ENCODE measurements at places on chromosomes 6 and 20. TPM values are rescaled to one million over a fixed set of nuclear protein-coding genes. Genes with fewer than 3 reads are reported as not detected.
A peak's percentile ranks its signal among the peaks of the same experiment; 100 is the strongest.

DNA sequence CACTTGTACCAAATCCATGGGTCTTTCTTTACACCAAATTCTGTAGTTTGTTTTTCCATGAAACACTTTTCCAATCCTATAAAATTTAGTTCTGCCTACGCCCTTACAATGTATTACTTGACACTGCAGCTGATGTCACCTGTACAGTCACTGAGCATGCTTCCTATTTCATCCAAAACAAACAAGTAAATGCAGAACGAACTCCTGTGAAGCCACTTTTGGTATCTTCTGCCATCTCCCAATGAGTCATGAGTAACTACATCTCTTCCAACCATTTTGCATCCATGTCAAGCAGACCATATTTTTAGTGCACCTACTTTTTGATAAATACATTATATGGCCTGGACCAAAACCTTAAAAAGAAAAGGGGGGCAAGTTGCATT, 42.4 kb downstream of the HDDC2 start:
- DNase-seq, result no peak

GRCh38 chr20:51757226-51757625, 11.0 kb downstream of the ATP9A start:
- no peak for DNase-seq

DNA sequence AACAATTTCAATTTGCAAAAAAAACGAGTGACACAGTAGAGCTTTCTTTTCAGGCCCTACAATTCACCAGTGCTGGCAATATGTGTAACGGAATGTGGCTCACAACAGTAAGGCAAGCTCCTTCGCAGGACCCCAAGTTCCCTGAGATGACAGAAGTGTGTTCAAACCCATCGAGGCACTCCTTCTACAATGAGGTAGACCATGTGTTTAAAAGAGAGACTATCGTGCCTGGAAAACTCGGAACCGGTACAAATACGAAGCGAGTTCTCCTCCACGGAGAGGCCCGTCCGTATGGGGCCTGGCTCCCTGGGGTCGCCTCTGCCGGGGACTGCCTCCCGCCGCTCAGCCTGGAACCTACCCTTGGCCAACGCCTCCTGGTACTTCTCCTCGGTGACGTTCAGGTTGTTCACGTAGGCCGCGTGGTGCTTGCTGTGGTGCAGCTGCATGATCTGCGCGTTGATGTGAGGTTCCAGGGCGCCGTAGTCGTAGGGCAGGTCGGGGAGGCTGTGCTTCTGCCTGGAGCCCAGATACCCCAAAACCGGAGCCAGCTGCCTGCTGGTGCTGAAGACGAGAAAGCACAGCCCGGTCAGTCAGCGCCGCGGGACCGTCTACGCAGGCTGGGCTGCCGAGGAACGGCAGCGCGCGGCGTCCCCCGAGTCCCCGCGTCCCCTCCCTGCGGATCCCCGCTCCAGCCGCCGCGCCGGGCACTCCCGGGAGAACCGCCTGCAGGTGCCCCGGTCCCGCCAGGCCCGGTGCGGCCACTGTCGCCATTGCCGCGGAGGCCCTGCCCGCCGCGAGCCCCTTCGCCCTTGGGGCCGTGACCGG, 526 bp downstream of the SOD2 start:
- peak; percentile 59 for DNase-seq

GRCh38 chr6:43294536-43294935, 3.5 kb upstream of the SLC22A7 start:
- no peak for DNase-seq

DNA sequence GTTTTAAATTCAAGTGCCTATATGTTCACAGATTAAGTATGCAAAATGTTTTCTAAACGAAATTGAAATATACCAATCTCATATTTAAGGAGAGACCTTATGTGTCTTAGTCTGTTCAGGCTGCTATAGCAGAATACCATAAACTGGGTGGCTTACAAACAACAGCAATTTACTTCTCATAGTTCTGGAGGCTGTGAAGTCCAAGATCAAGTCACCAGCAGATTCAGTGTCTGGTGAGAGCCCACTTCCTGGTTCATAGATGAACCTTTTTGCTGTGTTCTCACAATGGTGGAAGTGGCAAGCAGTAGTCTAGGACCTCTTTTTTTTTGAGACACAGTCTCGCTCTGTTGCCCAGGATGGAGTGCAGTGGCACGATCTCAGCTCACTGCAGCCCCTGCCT, 3.5 kb upstream of the DSTN start:
- no peak for DNase-seq

- no peak for DNase-seq
These were observed 49.8 kb downstream of the GMPR start for GRCh38 chr6:16288163-16288562.

DNA sequence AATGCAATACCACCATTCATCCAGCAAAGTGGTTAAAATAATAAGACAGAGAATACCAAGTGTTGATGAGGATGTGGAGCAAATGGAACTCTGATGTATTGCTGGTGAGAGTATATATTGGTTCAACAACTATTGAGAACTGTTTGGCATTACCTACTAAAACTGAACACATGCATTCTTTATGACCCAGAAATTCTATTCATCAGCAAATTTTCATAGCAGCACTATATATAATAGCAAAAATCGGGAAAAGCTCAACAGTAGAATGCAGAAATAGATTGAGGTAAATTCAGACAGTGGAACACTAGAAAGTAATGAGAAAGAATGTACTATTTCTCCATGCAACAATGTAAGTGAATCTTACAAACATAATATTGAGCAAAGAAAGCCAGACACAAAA, 62.2 kb upstream of the FOXP4 start:
- no peak for DNase-seq

GRCh38 chr20:63058696-63059335, 52.1 kb upstream of the BHLHE23 start:
- no peak for DNase-seq

DNA sequence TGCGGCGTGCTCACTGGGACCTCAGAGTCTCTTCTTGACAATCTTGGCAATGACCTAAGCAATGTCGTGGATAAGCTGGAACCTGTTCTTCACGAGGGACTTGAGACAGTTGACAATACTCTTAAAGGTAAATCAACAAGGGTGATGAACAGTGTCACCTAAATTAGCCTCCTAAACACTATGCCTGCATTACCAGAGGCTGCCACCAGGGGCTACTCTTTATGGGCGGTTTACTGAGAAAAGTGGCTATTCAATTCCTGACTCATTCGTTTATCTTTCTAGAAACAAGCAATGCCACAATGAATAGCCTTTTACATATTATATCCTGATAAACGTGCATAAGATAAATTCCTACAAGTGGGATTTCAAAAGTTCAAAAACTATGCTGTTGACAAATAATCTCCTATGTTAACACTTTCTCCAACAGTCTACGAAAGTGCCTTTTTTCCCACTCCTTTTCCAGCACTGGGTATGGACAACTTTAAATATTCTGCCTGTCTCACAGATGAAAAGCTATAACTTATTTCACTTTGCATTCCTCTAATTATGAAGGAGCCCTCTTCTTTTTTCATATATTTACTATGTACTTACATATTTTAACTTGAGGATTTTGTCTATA, 1.3 kb downstream of the BPIFA2 start:
- no peak for DNase-seq

DNA sequence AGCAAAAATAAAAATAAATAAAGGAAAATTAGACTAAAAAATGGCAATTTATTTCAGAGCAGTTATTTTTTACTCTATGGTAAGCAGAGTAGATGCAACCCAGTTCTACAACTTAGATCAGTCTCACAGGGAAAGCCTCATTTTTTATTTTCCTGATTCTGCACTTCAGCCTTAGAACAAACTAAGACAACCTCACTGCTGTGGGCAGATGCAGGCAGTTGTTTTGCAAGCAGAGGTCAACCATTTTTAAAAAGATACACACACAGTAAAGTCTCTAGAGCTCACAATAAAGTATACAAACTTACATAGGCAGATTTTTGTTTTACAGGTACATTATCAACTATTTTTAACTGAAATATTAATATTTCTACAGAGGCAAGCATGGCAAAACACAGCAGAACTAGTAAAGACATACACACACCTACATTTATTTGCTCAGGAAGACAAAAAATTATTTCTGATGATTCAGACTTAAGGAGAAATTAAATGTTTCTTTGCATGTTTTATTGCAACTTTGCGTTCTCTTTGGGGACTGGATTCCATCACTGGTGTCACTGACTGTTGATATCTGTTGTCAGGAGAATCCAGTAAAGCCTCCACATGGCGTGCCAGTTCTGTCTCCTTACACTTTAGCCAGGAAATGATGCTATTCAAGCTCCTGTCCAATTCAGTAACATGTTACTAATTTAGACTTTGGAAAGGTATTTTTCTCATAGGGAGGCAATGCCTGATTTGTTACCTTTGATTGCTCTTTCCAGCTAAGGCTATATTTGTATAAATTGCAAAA, 102.7 kb downstream of the TRDN start:
- DNase-seq, result no peak

DNA sequence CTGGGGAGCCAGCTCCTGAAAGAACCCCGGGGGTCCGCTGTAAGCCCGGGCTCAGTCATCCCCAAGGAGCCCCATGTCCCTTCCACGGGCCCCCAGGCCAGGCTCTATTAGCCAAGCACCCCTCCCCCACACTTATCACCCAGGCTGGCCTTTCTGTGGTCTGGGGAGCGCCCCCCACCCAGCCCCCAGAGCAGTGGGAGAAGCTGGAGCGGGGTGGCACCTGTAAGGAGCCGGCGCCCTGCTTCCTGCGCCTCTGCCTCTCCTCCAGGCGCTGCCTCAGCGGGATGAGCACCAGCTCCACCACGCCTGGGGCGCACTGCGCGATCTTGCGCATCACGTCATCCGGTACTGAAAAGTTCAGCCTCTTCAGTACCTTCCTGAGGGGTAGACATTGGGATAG, 2.3 kb downstream of the SPEF1 start:
- no peak for DNase-seq

GRCh38 chr6:147048930-147049329, 155.3 kb upstream of the STXBP5 start:
- no peak for DNase-seq

GRCh38 chr20:60486315-60486714, 528.1 kb downstream of the CDH26 start:
- DNase-seq, result no peak

DNA sequence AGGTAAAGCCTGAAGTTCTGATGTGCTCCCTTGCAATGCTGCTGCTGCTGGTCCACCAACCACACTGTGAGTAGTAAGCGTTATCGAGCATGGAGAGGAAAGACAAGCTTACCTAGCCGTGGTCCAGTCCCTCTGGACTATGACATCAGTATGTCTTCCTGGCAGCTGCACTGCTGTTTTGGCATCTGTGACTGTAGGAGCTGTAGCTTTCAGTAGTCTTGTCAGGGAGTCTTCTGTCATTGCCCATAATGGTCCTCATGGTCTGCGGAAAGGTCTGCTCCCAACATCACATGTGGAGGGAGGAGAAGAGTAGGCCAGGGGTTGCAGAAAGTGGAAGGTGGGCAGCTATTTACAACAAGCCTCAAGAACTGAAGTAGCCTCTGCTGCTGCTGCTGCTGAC, 26.8 kb upstream of the TMEM217 start:
- no peak for DNase-seq

DNA sequence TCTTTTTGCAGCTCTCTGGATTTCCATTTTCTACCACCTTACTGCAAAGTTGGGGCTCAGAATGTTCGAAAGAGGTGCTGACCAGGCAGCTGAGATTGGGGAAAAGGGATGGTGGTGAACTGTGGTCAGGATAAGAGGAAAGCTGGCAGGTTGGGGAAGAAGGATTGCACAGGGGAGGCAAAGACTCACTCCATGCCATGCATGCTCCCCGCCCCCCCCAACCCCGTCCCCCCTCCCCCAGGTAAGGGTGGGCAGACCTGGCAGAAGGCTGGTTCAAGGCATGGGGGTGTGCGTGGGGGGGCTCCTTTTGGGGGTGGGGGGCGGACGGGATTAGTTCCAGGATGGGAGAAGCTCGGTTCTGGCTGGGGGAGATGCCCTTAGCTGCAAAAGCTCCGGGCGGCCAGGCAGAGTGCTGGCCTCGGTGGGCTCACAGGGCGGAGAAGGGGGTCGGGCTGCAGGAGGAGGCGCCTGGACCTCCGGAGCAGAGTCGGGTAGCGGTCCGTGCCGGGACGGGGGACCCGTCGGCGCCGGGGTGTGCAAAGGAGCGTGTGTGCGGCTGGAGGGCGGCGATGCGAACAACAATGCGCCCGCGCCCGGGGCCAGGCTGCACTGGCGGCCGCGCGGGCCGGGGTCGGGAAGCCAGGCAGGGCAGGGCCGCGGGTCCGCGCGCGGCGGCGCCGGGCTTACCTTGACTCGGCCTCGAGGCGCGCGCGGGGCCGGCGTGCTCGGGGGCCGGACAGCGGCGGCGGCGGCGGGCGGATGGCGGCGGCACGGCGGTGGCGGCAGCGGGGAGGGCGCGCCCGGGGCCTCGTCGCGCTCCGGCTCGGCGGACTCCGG, 880 bp downstream of the ADNP start:
- no peak for DNase-seq

DNA sequence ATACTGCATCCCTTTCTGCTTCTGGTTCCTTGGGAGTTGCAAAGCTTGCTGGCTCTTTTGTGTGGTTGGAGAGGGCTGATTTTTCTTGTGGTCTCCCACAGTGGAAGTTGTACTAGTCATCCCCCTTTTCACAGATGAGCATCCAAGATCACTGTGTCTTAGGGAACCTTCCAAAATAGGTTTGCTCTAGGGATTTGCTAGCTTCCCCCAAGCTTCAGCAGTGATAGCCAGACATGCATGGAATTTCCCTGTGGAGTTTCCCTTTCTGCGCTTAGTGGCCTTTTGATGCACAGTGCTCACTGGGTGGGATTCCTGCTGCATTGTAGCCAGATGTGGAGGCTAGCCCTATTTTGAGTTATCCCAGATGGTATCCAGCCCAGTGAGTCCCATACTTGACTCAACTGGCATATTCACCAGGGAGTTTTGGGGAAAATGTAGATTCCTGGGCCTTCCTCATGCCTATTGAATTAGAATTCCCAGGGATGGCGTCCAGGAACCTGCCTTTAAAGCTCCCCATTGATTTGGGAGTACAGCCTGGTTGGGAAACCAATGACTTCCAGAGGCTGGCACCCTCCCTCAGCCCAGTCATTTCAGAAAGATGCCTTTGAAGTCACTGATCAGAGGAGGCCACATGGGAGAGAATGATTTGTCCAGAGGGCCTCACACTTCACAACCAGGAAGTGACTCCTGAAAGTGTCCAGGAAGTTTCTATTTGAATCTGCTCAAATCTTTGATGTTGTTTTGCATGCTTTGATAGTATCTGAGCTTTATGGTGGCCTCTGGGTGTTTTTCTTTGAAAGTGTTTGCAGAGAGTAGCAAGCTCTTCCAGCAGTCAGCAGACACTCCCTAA, 25.9 kb downstream of the PPARD start:
- peak; percentile 33 for DNase-seq

DNA sequence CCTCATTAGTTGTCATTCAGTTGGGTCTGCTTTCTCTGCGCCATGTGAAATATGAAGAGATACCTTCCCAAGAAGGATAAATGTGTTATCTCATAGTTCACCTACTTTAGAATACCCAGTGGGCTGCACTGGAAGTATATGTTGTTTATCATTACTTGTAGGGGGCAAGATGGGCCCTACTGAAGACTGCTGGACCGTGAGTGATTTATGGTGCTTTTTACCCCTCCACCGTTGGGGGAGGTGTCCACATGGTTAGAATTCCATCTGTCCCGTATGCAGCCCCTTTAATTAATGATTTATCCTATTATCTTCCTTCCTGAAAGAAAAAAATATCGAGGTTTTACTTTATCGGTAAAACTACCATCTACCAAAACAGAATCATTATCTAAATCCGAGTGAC, 97.0 kb downstream of the TSHZ2 start:
- DNase-seq, result no peak

GRCh38 chr20:23959054-23959453, 29.5 kb downstream of the GGTLC1 start:
- DNase-seq, result no peak

Gene ESF1
- polyA plus RNA-seq, result 0.72 TPM

Gene LHFPL5
- polyA plus RNA-seq, result not detected

Gene BANF2
- not detected for polyA plus RNA-seq

Gene DEF6
- 0.59 TPM for polyA plus RNA-seq

Gene DOK5
- polyA plus RNA-seq, result 3.5 TPM

Gene SLC44A4
- 1.1 TPM for polyA plus RNA-seq

Gene NRSN1
- polyA plus RNA-seq, result not detected

Gene C20orf202
- not detected for polyA plus RNA-seq
